ENCODE measurements at places on chromosomes 6 and 20. TPM values are rescaled to one million over a fixed set of nuclear protein-coding genes. Genes with fewer than 3 reads are reported as not detected.

DNA sequence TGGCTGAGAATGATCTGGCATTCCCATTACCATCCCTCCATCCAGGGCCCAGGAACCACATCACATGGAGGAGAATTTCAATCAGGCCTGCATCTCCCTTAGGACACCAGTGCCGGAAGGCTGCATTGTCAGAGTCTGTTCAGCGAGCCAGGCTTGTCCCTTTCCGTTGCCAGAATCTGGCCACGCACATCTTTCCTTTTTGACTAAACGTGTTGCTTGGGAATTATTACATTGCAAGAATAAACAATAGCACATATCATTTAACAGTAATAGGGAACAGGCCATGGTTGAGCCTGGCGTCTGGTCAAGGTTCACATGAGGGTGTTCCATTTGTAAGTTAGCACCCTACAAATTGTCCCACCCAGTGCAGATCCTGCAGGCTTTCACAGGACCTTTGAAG lies 42.8 kb downstream of the SOBP start:
- DNase-seq: no peak

DNA sequence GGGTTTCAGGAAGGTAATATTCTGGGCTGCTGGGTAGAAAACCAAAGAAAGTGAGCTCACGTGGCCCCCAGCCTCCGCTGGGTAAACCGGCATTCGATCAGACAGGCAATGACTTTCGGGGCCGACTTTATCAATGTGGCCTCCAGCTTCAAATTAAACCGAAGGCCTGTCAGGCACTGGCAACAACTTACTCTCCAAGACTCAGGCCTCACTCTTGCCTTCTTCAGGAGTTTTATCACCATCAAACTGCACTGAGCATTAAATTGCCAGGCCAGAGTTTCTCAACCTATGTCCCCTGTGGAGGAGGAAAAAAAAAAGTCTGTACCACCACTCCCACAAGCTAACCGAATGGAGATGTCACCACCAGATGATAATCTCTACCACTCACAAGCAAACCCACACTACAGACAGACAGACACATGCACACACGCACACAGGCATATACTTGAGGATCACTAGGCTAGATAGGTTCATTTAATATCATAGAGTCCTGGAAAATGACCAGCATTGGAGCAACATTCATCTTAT lies 1.1 kb upstream of the MBOAT1 start:
- DNase-seq: no peak

DNA sequence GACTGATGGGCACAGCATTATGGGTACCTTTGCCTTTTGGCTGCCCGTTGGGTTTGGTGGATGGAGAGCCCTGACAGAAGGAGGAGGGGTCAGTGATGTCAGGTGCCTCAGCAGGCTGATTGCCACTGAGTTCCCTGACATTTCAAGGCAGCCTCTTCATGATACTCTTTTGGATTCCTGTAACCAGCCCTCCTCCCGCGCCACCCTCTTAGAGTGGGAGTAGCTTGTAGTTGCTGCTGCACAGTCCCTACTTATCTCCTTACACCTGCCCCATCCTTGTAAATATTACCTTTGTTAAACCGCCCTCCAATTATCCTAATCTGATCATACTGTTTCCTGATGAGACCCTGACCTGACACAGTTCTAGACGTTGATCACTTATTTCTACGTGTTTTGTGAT lies 140.0 kb downstream of the CFAP61 start:
- no peak for DNase-seq

DNA sequence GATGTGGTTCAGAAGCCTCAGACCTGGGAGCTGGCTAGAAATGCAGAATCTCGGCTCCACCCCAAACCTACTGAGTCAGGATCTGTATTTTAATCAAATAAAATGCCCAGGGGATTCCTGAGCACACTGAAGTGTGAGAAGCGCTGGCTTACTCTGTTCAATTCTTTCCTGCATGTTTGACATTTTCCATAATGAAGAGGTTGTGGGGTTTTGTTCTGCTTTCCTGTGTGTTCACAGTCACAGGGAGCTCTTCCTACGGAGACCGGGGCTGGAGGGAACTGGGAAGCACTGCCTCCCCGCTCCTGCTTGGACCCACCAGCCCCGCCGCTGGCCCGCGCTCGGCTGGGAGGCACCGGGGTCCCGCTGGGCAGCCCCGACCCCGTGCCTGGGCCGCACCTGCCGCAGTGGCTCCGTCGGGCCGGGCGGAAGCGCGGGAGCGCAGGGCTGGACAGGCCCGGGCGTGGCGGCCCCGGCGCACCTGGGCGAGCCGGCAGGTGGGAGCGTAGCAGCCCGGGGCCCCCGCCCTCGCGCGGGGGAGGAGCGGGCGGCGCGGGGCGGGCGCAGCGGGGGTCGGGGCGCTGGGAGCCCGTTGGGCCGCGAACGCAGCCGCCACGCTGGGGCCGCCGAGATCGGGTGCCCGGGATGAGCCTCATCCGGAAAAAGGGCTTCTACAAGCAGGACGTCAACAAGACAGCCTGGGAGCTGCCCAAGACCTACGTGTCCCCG lies at the start of gene MAPK13:
Gene MAPK13 (plus strand): TSS at position 573 of the 726 bp plus-strand sequence. CDS start 70 bp downstream, at position 643.
- DNase-seq: no peak

The ZBTB12 gene
- 8.3 TPM for total RNA-seq

DNA sequence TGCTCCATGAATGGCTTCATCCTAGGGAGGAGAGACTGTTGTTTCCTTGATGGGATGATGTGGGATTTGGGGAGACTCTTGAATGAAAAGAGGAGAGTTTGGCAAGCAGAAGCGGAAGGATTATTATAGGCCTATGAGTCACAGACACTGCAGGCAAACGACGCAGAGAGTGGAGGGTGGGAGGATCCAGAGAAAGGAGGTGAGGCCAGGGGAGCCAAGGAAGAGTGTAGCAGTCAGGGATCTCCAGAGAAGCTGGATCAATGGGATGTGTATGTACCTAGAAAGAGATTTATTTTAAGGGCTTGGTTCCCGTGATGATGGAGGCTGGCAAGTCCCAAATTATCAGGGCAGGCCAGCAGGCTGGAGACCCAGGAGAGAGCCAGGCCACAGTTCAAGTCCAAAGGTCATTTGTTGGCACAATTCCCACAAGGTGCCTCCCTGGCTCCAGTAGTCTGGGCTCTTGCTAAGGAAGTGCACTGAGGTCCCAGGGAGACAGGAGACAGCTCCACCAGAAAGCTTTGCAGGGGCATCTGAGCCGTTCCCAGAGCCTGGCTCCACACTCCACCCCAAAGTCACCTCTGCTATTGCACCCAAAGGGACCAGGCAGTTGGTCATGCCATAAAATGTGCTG lies 76.0 kb downstream of the ADTRP start:
- DNase-seq: no peak
